ENCODE measurements at places on chromosomes 16 and 17. TPM values are rescaled to one million over a fixed set of nuclear protein-coding genes. Genes with fewer than 3 reads are reported as not detected.

GRCh38 chr17:59415397-59415796, 83.9 kb downstream of the YPEL2 start:
- H3K27ac ChIP-seq, result no peak overlapping the region
- H3K36me3 ChIP-seq, result no peaks in the 10 kb centered on the region
- H3K4me3 ChIP-seq, result no peak overlapping the region
- DNase-seq, result no peak
- H3K4me1 ChIP-seq, result no peaks in the 10 kb centered on the region
- peaks cover 3% of the 10 kb centered on the region for H3K27me3 ChIP-seq

SLC6A4 gene
- total RNA-seq, result not detected

GRCh38 chr17:83127431-83128160, 48.2 kb downstream of the METRNL start:
- H3K4me1 ChIP-seq, result no peaks in the 10 kb centered on the region
- H3K27me3 ChIP-seq, result no peaks in the 10 kb centered on the region
- no peak overlapping the region for H3K27ac ChIP-seq
- no peak for DNase-seq
- H3K36me3 ChIP-seq, result no peaks in the 10 kb centered on the region
- no peak overlapping the region for H3K4me3 ChIP-seq

ERCC4 gene
- total RNA-seq, result 9.5 TPM

OR1A1 gene
- total RNA-seq, result not detected

DNA sequence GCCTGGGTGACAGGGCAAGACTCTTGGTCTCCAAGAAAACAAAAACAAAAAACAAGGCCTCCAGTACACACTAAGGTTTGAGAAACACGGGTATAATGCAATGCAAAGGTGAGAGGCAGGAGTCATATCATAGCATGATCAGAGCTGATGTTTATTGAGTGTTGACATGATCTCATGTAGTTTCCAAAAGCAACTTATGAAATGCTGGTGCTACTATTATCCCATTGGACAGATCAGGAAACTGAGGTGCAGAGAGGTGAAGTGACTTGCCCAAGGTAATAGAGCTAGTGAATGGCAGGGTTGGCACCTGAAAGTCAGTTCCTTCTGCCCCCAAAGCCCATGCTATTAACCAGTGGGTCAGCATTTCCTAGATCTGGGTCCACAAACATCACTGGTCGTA, 3.1 kb upstream of the NPIPB7 start:
- peaks cover 9% of the 10 kb centered on the region for H3K36me3 ChIP-seq
- no peak overlapping the region for H3K27ac ChIP-seq
- H3K4me3 ChIP-seq, result no peak overlapping the region
- DNase-seq, result no peak
- H3K27me3 ChIP-seq, result no peaks in the 10 kb centered on the region

IRX5 gene
- 0.17 TPM for total RNA-seq

DNA sequence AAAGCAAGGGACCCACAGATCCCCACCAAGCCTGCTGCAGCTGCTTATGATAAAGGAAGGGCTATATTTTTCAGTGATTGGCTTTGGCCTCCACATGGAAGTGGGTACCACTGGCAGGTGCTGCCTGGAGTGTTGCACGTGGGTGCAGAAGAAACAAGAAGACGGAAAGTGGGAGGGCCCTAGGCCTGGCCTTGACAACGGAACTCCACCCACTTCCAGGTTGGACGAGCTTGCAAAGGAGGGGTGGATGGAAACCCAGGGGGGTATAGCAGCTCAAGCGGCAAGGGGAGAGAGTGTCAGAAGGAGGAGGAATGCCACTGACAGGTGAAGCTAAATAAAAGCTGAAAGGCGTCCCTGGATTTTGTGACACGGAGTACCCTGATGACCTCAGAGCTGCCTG, 20.3 kb downstream of the TRIM25 start:
- no peak for DNase-seq
- no peaks in the 10 kb centered on the region for H3K4me1 ChIP-seq
- no peak overlapping the region for H3K4me3 ChIP-seq
- H3K27me3 ChIP-seq, result no peaks in the 10 kb centered on the region
- peaks cover 37% of the 10 kb centered on the region for H3K36me3 ChIP-seq

GRCh38 chr17:63688396-63689020, 11.4 kb downstream of the LIMD2 start:
- no peaks in the 10 kb centered on the region for H3K4me1 ChIP-seq
- H3K4me3 ChIP-seq, result no peak overlapping the region
- no peak overlapping the region for H3K27ac ChIP-seq
- no peak for DNase-seq
- H3K36me3 ChIP-seq, result peaks cover 11% of the 10 kb centered on the region

- peaks cover 29% of the 10 kb centered on the region for H3K27me3 ChIP-seq
- peaks cover 5% of the 10 kb centered on the region for H3K4me1 ChIP-seq
- no peak overlapping the region for H3K27ac ChIP-seq
- no peak for DNase-seq
Measured at GRCh38 chr17:44386182-44386525, 3.3 kb downstream of the ITGA2B start.

MMP25 gene
- total RNA-seq, result not detected

CCDC200 gene
- total RNA-seq, result not detected

GRCh38 chr17:82081546-82081945, 15.9 kb upstream of the DUS1L start:
- no peak overlapping the region for H3K27ac ChIP-seq
- no peaks in the 10 kb centered on the region for H3K27me3 ChIP-seq
- H3K4me3 ChIP-seq, result no peak overlapping the region
- DNase-seq, result no peak
- H3K4me1 ChIP-seq, result no peaks in the 10 kb centered on the region
- H3K36me3 ChIP-seq, result peaks cover 57% of the 10 kb centered on the region

LUC7L3 gene
- total RNA-seq, result 35.2 TPM

GRCh38 chr17:39123627-39124026, 27.8 kb downstream of the PLXDC1 start:
- H3K36me3 ChIP-seq, result no peaks in the 10 kb centered on the region
- DNase-seq, result no peak
- no peak overlapping the region for H3K4me3 ChIP-seq
- H3K27ac ChIP-seq, result no peak overlapping the region
- no peaks in the 10 kb centered on the region for H3K27me3 ChIP-seq
- H3K4me1 ChIP-seq, result no peaks in the 10 kb centered on the region

- H3K27me3 ChIP-seq, result peaks cover 14% of the 10 kb centered on the region
- DNase-seq, result no peak
- no peaks in the 10 kb centered on the region for H3K4me1 ChIP-seq
- H3K4me3 ChIP-seq, result no peak overlapping the region
- H3K27ac ChIP-seq, result no peak overlapping the region
Measured at GRCh38 chr16:55328611-55329569, 4.9 kb downstream of the IRX6 start.

GRCh38 chr16:65392806-65393565, 271.1 kb upstream of the CDH11 start:
- peak; percentile 76 for DNase-seq
- no peaks in the 10 kb centered on the region for H3K36me3 ChIP-seq
- peaks cover 2% of the 10 kb centered on the region for H3K4me1 ChIP-seq
- no peak overlapping the region for H3K4me3 ChIP-seq
- H3K27ac ChIP-seq, result no peak overlapping the region

All from fibroblast of lung (primary cell).